Jurkat, Clone E6-1 (cell line): ENCODE measurements at places on chromosomes 5 and 9.

DNA sequence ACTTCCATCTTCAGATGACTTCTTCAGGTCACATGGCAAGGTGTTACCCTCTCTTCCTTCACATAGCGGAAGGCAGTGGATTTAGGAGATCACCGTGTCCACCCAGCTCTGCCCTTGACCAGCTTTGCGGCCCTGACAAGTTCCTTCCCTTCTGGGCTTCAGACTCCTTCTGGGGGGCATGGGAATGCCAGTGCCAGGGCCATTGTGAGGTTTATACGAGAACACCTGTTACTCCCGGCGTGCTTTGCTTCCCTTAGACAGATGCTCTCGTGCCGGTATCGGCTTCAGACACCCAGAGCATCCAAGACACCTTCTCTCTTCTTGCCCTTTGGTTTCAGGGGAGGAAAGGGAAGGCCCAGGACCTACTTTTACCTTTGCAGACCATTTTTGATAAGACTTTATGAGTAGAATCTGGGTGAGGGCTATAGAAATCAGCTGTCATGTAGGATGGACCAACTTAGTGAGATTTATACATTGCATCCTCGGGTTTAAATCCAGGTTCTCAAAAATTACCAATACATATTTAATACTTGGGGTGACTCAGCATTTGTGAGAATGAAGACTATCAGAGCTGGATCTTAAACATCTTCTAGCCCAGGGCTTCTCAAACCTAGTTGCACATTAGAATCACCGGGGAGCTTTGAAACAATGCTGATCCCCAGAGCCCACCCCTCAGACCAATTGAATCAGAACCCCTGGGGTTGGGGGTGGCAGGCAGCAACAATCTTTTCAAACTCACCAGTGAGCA, 138.2 kb downstream of the MVB12B start:
- DNase-seq, result no peak

DNA sequence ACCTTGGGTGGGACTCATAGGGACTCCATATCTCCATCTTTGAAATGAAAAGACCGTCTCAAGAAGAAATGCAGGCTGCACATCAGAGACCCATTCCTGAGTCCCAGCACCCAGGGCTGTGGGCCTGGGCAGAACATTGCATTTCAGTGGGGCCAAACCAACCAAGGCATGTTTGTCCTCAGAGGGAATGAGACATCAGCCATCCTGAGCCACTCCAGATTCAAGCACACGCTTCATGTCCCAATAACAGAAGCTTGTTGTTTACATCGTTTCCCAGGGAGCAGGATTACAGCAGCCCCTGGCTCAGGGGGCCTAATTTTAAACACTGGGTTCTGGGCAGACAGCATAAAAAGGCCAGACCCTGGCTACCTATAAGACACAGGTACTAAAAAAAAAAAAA, 24.3 kb downstream of the DUSP1 start:
- no peak for DNase-seq

DNA sequence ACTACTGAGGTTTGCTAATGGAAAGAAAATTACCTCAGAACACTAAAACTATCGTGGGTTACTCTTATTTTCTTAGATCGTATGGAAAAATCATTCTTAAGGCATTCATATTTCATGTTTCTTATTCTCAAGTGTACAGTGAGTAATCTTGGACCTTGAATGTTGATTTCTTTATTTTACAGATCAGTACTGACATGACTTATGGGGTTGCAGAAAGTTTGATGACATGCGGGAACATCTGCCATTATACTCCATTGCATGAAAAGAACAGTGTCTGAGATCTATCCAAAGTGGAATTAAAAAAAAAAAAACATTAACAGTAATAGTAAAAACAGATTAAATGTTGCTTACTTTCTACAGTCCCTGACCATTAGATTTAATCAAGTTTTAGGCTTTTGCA, 1290.2 kb upstream of the WWC1 start:
- no peak for DNase-seq

DNA sequence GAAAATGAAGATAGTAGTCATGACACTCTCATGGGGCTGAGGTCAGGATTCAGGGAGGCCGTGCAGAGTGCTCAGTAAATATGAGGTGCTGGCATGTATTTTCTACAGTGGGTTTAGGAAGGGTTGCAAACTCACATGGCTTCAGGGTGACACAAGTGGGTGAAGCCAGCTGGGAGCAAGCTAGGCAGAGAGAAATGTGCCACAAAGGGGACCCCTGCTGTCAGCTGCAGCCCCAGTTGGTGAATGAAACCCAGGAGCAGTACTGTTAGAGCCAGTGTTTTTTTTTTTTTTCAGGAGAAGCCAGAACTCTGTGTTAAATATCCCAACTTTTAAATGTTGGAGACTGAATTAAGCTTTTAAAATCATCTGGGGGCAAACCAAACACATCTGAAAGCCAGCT, 75.3 kb downstream of the INSYN2B start:
- no peak for DNase-seq
